ENCODE measurements at places on chromosomes 5 and 9.

DNA sequence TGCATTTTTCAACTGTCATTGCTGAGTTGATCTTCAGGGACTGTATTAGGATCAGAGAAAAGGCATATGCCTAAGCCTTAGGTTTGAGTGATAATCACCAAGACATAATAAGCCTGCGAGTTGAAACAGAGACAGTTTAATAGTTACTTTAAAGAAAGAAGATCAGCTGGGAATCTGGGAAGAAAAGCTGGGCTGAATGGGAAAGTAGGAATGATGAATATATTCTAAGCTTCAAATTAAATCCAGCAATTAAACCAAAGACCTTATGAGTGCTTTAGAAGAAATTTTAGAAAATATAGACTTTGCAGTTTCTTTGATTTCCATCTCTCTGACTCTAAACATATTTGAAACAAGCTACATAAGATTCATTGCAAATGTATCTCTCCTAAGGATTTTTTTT lies 222.3 kb downstream of the ENC1 start:
- DNase-seq: no peak

- DNase-seq: peak; percentile 8
These were observed 1929.5 kb upstream of the CDH9 start for GRCh38 chr5:28967848-28968247.

- DNase-seq: no peak
These were observed 134.5 kb downstream of the TRIO start for GRCh38 chr5:14277385-14278320.

DNA sequence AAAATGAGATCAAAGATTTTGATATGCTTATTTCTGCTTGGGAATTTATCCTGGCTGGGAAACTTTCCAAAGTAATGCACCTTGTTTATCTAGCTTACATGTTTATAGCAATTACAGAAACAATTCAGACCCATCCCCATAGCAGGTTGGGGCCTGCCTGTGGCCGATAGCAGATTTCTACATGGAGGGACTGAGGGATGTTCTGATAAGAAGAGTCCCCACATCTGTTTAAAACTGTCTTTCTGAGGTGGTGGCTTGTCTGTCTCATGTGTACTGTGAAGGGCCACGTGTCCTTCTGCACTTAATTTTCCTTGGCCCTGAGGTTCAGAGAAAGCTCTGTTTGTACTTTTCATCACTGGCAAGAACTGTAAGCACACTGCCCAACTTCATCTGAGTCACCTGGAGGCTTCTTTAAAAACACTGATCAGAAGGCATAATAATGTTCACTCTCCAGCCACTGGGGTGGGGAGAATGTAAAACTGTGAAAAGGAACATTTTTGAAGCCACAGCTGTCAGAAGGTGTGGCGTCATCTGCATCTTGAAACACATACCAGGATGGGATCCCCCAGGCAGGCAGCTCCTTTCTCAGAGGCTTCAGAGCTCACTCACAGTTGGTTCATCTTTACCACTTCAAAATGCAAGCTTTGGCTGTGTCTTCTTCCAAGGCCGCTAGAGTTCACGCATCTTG lies 80.3 kb downstream of the MAP1B start:
- DNase-seq: no peak

DNA sequence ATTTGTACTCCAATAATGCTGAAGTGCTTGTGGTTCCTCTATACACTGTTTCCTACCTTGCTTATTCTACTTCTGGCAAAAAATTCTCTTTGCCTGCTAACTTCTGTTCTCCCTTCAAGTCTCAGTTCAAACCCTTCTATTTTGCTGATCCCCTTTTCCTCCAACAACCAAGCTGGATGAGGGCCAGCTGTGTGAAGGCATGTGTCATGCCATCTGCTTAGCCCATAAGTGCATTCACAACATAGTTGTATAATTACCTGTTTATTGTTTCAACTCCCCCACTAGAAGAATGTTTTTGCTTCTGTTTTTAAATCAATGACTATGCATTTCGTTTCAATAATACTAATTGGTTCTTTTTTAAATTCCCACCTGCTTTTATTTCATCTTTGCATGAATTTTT lies 1951.4 kb upstream of the WWC1 start:
- no peak for DNase-seq

DNA sequence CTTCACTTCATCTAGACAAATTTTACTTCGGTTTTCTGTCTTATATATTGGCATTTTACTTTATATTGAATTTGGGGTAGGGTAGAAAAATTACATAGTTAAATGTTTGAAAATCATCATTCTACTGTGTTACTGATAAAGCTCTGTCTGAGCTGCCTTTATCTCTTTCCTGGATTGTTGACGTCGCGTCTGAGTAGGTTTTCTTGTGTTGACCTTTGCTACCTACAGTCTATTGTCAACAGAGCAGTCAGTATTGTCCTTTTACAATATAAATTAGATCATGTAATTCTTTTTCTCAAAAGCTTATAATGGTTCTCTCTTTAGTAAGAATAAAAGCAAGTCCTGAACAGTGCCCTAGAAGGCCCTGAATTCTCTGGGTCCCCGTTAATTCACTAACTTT lies 128.2 kb downstream of the HACD4 start:
- DNase-seq: no peak

- peak; percentile 29 for DNase-seq
These were observed 2.5 kb downstream of the CENPP start for GRCh38 chr9:92328225-92328624.

DNA sequence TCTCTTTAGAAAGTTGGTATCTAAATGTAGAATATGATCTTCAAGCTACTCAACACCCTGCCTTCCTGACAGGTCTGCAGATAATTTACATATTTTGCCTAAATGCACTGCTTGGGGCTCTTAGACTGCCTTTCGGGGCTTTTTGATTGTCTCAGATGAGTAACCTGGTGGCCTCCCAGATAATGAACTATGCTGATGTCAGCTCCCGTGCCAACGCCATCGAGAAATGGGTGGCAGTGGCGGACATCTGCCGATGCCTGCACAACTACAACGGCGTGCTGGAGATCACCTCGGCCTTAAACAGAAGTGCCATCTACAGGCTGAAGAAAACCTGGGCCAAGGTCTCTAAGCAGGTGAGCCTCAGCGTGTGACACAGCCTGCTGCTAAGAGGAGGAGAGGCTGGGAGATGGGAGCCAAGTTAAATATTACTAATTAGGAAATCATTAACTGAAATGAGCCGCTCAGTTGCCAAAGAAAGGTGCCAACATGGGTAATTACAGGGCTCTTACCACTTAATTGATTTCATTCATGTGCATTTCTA lies 20.8 kb upstream of the CKMT2 start:
- no peak for DNase-seq

DNA sequence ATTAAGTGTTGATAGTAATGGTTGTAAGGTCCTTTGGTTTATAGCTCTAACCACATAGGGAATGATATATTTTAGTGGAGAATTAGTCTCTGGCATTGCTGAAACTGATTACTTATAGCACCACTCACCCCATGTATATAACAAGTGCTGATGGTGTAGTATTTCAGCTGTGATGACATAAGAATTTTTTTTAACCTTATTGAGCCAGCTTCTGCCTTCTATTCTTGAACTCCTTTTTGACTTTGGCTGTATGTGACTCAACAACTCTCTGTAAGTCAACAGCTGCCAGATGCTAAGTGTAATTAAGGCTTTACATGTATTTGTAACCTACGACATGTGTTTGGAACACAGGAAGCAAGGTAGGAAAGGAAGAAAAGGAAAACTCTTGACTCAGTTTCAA lies 929.6 kb upstream of the WWC1 start:
- DNase-seq: no peak

- no peak for DNase-seq
These were observed 33.6 kb upstream of the IRX4 start for GRCh38 chr5:1916041-1917001.

GRCh38 chr5:119318256-119318894 lies 37.4 kb upstream of the TNFAIP8 start:
- no peak for DNase-seq

- no peak for DNase-seq
These were observed 95.4 kb downstream of the PAM start for GRCh38 chr5:102850503-102850902.

GRCh38 chr9:36222449-36222848 lies 31.7 kb downstream of the CLTA start:
- no peak for DNase-seq

- no peak for DNase-seq
These were observed 84.4 kb upstream of the SPIN1 start for GRCh38 chr9:88303721-88304451.

GRCh38 chr9:1701113-1701512 lies 314.0 kb upstream of the SMARCA2 start:
- no peak for DNase-seq

Data from HuH-7 (cell line).